Heart left ventricle (tissue), 16 donors: ENCODE measurements at places on chromosomes 2 and 18. TPM values are rescaled to one million over a fixed set of nuclear protein-coding genes. Genes with fewer than 3 reads are reported as not detected.

- DNase-seq: no peak
These were observed 912.8 kb downstream of the NRXN1 start for GRCh38 chr2:50118905-50119702.

GRCh38 chr2:174485788-174486562 lies 854 bp downstream of the GPR155 start:
- DNase-seq: peak; percentile 46

DNA sequence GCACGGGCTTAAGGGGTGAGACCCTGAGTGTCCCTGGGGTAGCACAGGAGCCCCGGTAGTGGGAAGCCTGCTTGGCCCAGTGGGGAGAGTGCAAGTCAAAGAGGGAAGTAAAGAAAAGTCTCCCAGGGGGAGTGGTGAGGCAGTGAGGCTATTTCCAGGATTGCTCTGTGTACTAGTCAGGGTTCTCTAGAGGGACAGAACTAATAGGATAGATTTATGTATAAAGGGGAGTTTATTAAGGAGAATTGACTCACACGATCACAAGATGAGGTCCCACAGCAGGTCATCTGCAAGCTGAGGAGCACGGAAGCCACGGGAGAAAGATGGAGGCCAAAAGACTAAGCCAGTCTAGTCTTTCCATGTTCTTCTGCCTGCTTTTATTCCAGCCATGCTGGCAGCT lies 45.5 kb downstream of the CMPK2 start:
- DNase-seq: no peak

- DNase-seq: no peak
These were observed 222.9 kb downstream of the EIPR1 start for GRCh38 chr2:3154700-3155099.

DNA sequence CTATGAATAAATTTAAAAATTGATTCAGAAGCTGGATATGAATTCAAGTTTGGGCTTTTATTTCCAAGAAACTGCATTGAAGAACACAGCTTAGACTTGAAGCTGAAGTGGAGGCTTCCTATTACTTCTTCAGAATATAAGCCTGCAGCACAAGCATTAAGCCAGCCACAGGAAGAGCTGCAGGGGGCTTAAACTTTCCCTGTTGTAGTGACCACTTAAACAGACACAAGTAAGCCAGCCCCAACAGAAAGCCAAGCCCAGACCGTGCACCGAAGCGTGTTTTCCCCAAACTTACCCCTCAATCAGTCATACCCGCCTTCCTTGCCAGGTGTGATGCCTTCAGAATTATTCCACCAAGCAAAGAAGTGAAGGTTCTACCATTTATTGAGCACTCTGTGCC lies 28.7 kb downstream of the ERMN start:
- DNase-seq: no peak

- DNase-seq: no peak
These were observed 2.6 kb downstream of the MAIP1 start for GRCh38 chr2:199958014-199958413.

DNA sequence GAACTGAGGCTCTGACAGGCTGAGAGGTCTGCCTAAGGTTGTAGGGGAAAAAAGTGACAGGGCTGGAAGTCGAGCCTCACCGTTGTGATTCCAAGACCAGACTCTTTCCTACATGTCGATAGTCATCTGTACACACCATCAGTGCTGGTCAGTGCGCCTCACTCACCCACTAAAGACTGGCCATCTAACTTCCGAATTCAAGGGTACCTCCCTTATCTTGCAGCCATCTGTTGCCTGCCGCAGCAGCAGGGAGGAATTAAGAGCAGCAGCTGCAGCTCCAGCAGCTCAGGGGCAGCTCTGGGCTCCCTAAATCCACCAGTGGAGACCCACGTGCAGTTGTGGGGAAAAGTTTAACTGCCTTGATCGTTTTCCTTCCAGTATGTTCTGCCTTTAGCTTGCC lies 32.6 kb upstream of the GPR39 start:
- DNase-seq: no peak

DNA sequence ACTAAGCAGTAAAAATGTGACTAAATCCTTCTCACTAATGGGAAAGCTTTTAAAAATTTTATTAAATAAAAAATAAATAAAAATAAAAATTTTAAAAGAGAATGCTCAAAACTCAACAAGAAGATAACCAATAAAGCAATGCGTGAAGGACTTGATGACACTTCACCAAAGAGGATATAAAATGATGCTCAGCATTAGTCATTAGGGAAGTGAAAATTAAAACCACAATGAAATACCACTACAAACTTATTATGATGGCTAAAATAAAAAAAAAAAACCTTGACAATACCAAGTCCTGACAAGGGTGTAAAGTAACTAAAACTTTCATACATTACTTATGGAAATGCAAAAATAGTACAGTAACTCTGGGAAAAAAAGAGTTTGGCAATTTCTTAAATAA lies 3.3 kb upstream of the WDR75 start:
- no peak for DNase-seq

GRCh38 chr2:46970334-46971288 lies 55.0 kb upstream of the MCFD2 start:
- DNase-seq: no peak

DNA sequence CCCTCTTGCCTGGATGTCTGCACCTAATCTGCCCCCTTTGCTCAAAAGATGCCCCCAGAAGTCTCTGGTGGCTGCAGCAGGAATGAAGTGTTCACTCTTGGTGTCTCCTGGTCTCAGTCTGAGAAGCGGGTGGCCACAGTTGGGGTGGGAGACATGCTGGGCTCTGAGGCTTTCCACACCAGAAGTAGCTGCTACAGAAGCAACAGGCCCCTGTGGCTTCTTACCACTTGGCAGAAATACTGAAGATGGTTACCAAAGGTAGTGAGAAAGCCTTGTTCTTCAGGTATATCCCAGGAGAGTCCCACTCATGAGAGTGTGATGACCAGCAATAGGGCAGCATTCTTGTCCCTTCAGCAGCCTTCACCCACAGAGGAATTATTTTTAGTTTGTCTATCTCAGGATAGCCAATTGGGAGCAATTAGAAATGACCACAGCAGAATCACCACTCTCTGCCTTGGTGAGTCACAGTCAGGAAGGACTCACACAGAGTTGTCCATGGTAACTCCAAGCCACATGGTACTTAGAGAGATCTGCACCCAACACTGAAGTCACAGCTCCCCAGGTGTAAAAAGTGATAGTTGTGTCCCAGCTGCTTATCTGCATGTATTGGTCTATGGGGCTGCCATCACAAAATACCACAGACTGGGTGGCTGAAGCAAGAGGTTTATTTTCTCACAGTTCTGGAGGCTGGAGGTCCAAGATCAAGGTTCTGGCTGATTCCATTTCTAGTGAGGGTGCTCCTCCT lies 169.8 kb upstream of the ID2 start:
- no peak for DNase-seq

DNA sequence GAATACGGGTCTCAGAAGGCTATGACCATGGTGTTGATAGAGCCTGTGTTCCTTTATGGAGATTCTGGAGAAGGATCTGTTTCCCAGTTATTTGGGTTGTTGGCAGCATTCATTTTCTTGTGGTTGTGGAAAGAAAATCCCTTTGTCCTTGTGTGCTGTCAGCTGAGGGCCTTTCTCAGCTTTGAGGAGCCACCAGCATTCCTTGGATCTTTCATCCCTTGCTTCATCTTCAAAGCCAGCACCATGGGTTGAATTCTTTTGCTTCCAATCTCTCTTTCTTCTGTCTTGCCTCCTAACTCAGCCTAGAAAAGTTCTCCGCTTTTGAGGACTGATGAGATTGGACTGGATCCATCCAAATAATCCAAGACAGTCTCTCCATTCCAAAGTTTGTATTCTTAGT lies 103.2 kb upstream of the MMADHC start:
- DNase-seq: no peak

- no peak for DNase-seq
These were observed 346.9 kb upstream of the LRRTM1 start for GRCh38 chr2:80651435-80651834.

DNA sequence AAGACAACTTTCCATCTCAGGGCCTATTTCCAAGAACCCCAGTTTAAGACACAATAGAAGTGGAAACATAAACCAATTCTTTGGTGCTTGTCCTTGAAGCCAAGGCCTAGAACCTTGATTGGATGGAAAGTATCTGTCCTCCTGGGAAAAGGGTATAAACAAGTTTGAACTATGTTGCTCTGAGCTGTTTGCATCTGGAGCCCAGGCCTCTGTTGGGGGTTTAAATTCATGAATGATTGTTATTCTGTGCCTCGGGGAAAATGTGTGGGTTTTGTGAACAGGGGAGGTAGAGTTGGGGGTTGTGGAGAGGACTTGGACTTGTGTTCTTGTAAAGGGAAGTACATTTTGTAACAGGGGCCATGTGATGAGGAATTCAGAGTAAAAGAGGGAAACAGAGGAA lies 406.1 kb downstream of the SLC4A3 start:
- no peak for DNase-seq

GRCh38 chr18:33316146-33316587 lies 124.4 kb downstream of the CCDC178 start:
- no peak for DNase-seq

DNA sequence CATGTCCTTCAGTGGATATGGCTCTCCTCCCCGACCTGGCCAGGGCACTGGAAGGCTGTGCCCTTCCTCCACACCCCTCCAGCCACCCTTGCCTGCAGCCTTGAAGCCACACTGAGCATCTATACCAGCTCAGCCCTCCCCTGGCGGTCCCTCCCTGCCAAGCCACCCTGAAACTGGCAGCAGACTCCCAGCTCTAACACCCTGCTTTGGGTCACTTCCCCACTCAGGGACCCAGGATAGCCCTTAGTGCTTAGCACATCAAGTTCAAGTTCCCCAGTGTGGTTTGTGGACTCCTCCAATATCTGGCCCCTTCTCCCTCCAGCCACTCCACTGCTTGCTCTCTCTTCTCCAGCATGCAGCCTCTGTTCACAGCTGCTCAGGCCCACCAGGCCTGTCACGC lies 89.4 kb downstream of the TNS1 start:
- DNase-seq: peak; percentile 36

DNA sequence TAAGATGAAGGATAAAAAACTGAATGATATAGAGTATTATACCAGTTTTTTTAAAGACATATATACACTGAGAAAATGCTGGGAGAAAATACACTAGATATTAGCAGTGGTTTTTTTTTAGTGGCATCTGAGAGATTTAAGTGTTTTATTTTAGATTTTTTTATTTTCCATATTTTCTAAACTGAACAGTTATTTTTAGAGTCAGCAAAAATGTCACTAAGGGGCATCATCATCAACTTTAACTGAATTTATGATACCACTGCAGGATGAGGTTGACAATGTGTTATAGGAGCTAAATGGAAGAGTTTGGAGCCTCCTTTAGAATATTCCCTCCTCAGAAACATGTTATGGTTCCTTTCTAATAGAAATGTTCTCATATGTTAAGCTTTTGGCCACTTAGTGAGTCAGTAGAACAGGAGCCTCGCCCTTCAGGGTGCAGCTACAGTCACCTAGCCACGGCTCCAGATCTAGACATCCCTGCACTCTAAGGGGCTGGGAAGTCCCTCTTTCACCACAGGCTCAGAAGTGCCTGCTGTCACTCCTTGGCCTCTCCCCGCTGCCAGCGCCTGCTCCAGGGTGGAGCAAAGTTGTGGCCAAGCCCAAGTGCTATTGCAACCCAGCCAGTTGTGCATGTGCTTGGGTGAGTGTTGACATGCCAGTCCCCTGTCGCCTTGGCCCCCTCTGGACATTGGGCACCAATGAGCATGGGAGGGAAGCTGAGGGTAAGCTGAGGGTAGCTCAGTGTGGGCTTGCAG lies 210.7 kb upstream of the RASGRP3 start:
- DNase-seq: no peak

DNA sequence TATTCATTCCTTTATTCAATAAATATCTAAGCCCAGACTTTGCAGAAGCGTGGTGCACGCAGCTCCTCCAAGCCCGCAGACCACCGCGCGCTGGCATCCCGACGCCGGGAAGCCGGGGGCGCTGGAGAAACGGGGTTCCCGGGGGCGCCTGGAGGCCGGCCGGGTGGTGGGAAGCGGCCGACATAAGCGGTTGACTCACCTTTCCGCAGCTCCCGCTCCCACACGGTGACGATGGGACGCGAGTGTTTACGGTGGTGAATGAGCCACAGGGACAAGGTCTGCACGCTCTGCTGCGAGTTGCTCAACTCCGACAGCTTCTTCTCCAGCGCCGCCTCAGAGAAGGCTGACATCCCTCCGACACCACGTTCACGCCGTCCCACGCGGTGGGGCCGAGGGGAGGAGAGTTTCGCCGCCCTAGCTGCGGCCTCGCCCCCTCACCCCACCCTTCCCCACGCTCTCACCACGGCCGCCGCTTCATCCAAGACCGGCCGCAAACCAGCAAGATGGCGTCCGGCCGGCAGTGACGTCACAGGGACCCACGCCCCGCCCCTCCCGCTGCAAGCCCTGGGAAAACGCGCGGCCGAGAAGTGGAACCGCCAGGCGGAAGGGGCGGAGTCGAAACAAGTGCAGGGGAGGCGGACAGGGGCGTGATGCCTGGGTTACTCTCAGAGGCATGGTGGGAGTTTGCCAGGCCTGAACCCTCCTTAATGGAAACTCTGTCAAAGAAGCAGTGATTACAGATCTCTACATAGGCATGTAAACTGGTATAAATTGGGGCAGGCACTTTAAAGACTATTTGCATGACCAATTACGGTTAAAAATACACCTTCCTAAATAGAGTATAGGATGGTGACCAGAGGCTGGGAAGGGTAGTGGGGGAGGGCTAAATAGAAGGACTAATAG lies at the start of gene RPRD1A:
TSS of gene RPRD1A (minus strand) at position 505 of the 903 bp plus-strand sequence. CDS start at position 350, 155 bp downstream.
- peak; percentile 99 for DNase-seq

DNA sequence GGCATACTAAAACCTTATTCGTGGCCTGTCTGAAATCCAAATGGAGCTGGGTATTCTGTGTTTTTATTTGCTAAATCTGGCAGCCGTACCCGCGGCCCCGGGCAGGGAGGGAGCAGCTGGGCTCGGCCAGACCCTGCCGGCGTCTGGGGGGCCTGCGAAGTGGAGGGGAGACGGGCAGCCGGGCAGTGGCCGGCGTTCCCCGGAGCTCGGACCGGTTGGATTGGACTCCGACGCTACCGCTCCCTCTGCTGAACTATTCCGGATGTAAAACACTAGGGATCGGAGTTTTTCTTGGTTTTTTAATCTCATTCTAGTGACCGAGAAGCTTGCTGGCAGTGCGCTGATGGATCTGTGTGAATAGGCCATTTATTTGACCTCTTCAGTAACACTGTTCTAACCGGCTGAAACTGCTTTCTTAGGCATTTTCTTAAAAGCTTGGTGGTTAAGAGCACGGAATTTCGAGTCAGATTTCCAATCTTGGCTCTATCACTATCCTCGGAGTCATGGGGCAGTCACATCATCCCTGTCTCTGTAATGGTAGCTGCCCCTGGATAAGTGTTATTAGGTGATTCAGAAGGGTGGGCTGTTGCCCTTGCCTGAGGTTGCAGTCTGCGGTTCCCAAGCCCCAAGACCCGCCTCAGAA lies 694 bp downstream of the UNC50 start:
- DNase-seq: peak; percentile 65

DNA sequence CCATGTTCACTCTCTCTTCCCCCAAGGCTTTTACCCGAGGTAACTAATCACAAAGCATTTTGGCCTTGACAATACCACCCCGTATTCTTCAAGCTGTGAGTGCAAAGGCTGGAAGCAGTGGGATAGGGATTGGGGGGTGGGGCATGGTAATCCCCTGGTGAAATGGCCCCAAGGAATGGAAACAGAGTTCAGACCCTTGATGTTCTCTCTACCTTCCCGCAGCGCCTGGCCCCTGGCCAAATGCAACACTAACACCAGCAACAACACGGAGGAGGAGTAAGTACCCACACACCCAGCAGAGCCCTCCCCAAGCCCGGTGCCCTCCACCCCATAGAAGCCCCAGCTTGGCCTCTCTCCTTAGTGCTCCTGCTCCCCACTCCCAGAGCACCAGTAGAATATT lies 36.9 kb downstream of the CNGA3 start:
- DNase-seq: no peak

Gene METAP1D
- total RNA-seq: 6.4 TPM

Gene SLC38A11
- total RNA-seq: 0.85 TPM

Gene SNRNP27
- 56.1 TPM for total RNA-seq

Gene UGT1A5
- total RNA-seq: not detected

Gene CIB4
- total RNA-seq: not detected

Gene MEP1B
- not detected for total RNA-seq
